ENCODE measurements at places on chromosomes 6 and 20. TPM values are rescaled to one million over a fixed set of nuclear protein-coding genes. Genes with fewer than 3 reads are reported as not detected.

DNA sequence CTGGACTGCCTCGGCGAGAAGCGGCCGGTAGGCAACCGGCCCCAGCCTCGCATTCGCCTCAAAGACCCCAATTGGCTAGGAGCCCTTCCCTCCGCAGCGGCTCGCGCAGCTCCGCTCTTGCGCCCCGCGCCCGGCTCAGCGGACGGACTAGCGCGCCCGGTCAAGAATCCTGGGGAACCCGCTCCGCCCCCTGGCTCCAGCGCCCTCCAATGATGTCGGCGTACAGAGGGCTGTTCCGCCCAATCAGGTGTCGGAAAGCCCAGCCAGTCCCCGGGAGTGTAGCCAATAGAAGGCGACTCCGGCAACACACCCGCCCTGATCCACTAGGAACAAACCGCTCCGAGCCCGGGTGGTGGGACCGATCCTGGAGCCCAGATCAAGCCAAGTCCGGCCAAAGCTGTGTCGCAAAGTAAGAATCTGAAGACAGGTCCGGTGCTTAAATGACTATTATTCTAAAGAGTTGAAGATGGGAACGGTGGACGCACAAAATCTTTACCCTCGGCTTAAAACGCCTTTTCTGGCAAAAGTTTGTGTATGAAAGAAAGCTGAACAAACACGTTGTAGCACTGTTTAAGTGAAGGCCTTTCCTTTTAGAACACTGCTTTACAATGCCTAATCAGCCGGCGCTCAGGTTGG lies 132.2 kb downstream of the OGFRL1 start:
- DNase-seq, result peak; percentile 97

- peak; percentile 71 for DNase-seq
Measured at GRCh38 chr6:36920546-36920945, 34.0 kb upstream of the PI16 start.

The DEFB124 gene
- total RNA-seq, result not detected

The SLC17A2 gene
- not detected for total RNA-seq

The GGT7 gene
- 32.3 TPM for total RNA-seq

The ARG1 gene
- total RNA-seq, result not detected

Data from cardiac muscle cell (in vitro differentiated cells and primary cell).